ENCODE measurements at places on chromosomes 3 and 15. TPM values are rescaled to one million over a fixed set of nuclear protein-coding genes. Genes with fewer than 3 reads are reported as not detected.

AMT gene
- total RNA-seq: 0.27 TPM

THBS1 gene
- total RNA-seq: 51.1 TPM

MORC1 gene
- total RNA-seq: not detected

REC114 gene
- not detected for total RNA-seq

CLASP2 gene
- 13.2 TPM for total RNA-seq

FGD5 gene
- 0.06 TPM for total RNA-seq

PLXND1 gene
- 97.2 TPM for total RNA-seq

SCAANT1 gene
- total RNA-seq: not detected

SSUH2 gene
- 1.6 TPM for total RNA-seq

LSMEM2 gene
- not detected for total RNA-seq

PAQR5 gene
- 88.0 TPM for total RNA-seq

TNFSF10 gene
- total RNA-seq: not detected

IQCF5 gene
- total RNA-seq: not detected

Measured in A549 treated with GW870086 at 1 μM for 4 hours (cell line).